ENCODE measurements at places on chromosomes 4 and X.

- no peak for DNase-seq
Observed at GRCh38 chrX:38106991-38107655, 100.8 kb downstream of the SYTL5 start.

- no peak for DNase-seq
Observed at GRCh38 chr4:146369446-146369845, 152.3 kb downstream of the SLC10A7 start.

GRCh38 chrX:3690140-3690539 is 23.3 kb downstream of the PRKX start:
- no peak for DNase-seq

- no peak for DNase-seq
Observed at GRCh38 chr4:152510349-152511147, 25.3 kb downstream of the FBXW7 start.

GRCh38 chr4:81498046-81498445 is 26.3 kb upstream of the RASGEF1B start:
- no peak for DNase-seq

DNA sequence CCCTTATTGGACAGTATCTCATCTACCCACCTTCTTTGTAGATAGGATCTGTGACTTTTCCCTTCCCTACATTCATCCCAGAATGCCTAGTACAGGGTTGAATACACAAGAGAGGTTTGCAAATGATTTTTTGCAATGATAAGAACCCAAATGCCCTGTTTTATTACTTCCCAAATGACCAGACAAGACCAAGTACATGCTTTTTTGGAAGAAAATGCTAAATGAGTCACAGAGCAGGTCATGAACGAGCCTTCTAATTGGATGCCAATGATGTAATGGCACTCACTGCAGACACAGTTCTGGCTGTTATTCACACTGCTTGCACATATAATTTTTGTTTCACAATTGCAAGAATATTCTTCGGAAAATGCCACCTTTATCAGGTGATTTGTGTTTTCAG is 17.8 kb upstream of the GABRQ start:
- DNase-seq: no peak

DNA sequence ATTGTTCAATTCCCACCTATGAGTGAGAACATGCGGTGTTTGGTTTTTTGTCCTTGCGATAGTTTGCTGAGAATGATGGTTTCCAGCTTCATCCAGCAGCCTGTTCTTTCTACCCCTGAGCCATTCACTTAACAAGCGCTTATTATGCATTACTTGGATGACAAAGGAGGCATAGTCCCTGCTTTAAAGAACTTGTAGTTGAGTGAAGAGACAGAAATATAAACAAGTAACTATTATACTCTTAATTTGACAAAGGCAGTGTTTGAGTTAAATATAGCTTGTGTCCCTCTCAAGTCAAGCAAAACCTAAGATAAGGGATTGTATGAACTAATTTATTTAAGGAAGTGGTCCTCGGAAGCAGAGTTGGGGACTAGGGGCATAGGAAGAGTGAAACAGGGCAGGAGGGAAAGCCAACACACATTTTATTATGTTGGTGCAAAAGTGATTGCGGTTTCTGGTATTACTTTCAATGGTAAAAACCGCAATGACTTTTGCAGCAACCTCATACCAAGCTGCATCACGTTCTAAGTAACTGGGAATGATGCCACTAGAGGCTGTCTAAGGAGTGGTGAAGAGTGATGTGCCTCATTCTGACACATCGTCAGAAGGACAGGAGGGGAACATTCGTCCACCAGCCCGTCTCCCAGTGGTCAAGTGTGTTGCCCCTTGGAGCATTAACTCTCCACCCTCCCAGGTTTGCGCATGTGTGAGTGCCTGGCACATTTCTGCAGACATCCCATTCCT is 41.8 kb downstream of the QDPR start:
- DNase-seq: no peak

DNA sequence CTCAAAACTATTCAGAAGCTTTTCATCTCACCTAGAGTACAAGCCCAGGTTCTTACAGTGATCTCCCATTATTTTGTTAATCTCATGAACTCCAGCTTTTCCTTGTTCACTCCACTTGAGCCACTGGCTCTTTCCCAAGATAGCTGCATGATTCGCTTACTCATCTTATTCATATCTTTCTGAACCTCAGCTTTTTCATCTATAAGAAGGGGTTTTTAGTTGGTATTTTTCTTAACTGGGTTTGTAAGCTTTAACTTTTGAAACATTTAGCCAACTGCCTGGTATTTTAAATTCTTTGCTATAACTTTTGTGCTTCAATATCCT is 24.0 kb downstream of the GIMD1 start:
- DNase-seq: no peak

DNA sequence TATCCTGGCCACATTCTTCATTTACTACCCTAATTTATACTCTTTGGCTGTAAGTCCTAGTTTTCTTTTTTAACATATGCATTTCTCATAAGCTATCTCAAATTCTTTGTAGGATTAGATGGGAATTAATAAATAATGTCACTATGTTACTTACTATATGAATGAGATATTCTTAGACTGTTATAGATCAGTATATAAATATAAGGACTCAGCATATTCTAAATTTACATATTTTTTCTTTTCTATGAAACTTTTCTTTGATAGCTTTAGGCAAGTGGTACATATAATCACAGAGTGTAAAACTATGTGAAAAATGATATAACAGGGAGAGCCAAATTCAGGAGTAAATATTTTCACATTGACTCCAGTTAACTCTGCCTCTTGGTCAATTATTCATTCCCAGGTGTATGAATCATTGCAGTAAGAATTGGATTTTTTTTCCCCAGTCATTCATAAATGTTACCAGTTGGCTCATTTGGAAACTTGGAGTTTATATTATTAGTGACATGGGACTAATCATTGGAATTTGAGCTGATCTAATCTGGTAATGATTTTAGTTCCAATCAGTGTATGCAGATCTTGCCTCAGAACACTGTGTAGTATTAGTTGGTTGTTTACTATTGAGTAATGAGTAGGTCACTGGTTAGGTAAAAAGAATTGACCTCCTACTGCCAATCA is 25.3 kb downstream of the FHIP1A start:
- DNase-seq: no peak

GRCh38 chr4:4607336-4608213 is 65.7 kb upstream of the STX18 start:
- DNase-seq: no peak

- DNase-seq: no peak
Observed at GRCh38 chr4:67691328-67691727, 9.6 kb downstream of the UBA6 start.

DNA sequence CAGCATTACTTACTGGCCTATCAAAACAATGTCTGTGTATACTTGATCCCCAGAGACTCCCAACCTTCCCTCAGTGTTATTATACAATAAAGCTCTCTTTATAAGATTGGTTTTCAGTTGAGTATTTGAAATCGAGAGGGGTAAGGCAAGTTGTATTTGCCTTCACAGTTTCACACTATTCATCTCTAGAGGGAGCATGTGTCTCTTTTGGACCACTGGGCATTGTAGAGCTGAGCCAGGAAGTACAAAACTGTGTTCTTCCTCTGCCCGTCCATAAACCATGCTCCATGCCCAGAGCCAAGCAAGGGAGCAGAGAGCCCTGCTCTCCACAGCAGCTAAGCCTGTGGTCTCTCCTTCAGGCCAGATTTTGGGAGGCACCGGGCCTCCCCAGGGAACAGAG is 61.5 kb upstream of the HHIP start:
- no peak for DNase-seq

DNA sequence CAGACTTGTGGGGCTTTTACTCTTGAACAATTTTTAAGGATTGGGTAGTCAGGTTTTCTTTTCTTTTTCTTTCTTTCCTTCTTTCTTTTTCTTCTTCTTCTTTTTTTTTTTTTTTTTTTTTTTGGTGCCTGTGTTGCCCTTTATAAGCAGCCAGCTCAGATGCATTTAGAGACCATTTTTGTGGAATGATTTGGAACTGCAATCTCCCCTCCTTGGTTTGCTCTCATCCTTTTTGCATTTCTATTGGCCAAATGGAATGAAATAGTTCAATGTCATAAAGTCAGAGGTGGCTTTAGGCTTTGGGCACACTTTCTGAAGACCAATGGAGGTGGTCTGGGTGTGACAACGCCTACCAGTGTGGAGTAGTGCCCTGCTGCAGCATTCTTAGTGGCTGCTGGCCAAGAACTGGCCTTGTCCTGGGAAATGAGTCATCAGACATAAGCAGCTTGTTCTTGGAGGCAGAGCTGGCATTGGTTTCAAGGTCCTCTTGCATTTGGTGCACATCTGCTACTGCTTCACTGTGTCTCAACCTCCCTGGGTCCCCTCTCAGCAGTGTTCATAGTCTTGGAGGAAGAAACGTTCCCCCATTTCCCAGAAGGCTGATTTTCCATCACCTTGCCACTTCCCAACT is 84.5 kb downstream of the CT47B1 start:
- no peak for DNase-seq

- no peak for DNase-seq
Observed at GRCh38 chrX:151279161-151279560, 102.8 kb downstream of the GPR50 start.

DNA sequence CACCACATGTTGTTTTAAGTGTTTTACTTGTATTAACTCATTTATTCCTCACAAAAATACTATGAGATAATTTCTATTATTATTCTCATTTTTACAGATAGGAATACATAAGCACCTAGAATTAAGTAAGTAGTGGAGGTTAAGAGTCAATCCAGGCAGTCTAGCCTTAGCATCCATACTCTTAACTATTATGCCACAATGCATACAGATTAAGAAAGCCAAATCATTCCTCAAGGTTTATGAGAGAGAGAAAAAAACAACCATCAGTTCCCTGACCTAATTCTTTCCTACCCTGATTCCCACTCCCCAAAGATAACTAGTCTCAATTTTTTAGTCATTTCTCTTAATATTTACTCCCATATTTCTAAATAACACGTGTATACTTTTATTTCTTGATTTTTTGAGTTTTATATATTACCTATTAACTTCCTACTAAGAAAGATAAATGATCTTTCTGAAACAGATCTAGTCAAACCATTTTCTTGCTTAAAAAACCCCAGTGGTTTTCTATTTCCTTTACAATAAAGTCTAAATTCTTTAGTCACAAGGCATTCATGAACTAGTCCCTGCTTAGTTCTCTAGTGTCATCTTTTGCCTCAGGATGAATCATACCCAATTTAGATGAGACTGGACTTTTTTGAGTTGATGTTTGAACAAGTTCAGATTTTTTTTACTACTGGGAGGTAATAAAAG is 16.0 kb downstream of the UBA6 start:
- DNase-seq: no peak

DNA sequence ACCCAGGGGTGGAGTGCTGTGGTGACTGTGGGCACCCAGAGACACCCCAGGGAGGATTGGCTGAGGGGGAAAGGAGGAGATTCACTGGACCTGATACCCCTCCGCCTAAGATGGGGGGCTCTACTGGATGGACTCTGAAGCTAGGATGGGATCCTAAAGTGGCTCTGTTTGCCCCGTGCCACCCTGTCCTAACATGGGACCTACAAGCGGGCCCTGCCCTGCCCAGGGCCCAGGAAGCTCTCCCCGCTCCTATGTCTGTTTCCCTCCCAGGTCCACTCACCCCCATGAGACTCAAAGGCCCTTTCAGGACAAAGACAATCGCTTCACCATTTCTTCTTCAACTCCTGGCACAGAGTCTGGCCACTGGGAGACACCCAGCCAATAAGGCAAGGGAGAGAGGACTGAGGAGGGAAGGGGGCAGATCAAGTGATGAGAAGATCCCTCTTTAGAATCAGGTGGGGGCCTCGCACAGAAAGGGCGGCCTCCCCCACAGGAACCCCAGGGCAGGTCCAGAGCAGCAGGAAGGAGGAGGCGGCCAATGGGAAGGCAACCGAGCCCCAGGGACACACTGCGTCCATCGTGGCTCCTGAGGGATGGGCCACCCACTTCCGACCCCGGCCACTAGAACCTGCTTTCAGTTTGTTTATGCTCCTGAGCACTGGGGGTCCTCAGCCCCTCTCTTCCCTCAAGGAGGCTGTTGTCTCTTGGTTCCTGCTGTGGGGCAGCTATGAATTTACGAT is 155.4 kb downstream of the AFAP1 start:
- no peak for DNase-seq

DNA sequence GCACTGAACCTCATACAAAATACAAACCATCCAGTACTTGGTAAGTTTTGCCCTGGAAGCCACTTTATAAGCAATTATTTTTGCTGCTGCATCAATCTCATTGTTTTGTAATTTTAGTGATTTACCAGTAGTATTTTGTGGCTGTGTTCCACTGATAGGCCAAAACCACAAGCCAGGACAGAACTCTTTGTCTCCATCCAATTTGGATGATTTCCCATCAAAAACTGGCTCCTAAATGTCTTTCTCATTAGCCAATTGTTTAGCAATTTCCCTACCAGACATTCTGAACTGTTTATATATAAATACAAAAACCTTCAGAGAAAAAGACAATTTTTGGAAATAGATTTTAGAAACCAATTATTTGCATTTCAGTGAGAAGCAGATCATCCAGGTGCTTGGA is 4.4 kb downstream of the GSPT2 start:
- DNase-seq: no peak

GRCh38 chr4:152943672-152944071 is 7.5 kb downstream of the FHDC1 start:
- no peak for DNase-seq

DNA sequence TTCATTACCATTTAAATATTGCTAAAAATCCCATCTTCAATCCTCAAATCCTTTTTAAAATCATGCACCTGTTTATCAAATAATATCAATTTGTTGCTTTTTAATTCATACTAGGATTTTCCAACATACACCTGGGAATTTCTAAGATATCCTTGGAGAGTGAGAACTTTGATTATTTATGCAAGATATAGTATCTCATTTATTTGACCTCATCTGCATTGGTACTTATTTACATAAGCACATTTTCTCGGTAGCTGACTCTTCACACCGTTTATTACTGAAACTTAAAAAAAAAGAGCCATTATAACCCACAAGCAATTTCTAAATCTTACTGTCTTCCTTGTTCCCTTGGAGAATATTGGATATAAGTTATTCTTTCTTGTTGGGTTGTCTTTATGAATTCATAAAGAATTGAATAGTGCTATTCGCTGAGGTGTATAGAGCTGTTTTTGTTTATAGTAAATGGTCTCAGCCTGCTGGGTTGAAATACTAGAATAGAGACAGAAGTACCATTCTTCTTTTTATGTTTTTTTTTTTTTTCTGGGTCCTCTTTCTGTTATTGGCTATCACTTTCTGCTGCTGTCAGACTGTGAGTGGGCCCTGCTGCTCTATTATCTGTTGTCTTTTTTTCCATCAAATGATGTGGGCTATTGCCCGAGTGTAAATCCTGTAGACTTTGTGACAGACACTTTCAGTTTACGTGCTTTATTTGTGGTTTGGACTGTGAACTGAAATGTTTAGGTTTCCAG is 2.9 kb downstream of the UGT8 start:
- DNase-seq: no peak

GRCh38 chr4:12221031-12221430 is 792.3 kb upstream of the HS3ST1 start:
- no peak for DNase-seq

DNA sequence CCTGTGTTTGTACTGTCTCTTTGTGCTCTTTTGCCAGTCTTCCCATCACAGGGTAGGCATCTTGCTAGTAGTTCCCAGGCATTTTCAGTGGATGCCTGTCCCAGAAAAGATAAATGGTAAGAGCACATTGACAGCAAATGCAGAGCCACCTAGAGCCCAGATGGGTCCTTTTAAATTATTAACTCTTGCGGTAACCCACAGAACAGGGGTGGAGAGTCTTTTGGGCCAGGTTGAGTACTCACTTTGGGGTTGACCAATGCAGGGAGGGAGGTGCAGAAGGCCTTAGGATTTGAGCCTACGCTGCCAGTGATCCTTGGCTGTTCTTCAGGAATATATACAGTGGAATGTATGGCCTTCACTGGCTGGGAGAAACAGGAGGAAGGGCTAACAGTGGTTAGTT is 173.8 kb downstream of the MSN start:
- DNase-seq: no peak

GRCh38 chr4:2079926-2080325 is 20.8 kb downstream of the NAT8L start:
- DNase-seq: no peak
